ENCODE measurements at places on chromosomes 11 and 22. TPM values are rescaled to one million over a fixed set of nuclear protein-coding genes. Genes with fewer than 3 reads are reported as not detected.

GRCh38 chr11:1506981-1507380 is 20.4 kb upstream of the MOB2 start:
- no peak for DNase-seq

DNA sequence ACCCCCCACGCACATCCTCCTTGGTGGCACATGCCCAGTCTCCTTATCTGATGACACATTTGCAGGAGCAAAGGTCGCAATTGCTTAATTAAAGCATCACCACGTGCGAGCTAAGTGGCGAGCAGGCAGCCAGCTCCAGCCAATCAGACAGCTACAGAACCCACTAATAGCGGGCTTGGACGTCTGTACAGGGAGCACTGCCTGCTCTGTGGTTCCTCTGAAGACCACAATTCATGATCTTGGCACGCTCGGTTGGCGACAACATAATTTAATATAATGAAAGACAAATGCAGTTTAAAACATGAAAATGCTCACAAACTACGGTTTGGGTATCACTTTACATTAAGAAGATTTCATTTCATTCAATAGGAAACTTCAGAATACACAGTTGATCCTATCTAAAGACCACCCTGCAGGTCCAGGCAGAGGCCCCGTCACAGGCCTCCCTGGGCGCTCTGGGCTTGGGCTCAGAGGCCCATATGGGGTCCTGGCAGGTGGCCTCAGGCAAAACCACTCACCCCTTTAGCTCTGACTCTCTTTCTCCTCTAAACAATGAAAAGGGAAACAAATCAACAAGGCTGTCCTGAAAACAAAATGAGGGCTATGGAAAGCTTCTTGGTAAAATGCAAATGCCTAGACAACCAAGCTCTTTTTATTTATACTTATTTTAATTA is 10.4 kb downstream of the PACSIN2 start:
- DNase-seq = no peak

- DNase-seq = no peak
Observed at GRCh38 chr11:62536301-62536957, 10.2 kb downstream of the AHNAK start.

GRCh38 chr11:12073436-12073835 is 37.0 kb upstream of the MICAL2 start:
- DNase-seq = no peak

GRCh38 chr11:43819926-43820325 is 60.7 kb upstream of the ALKBH3 start:
- DNase-seq = no peak

- no peak for DNase-seq
Observed at GRCh38 chr11:96021901-96022650, 98.2 kb upstream of the MTMR2 start.

GRCh38 chr22:26681395-26681821 is 24.0 kb downstream of the MIAT start:
- no peak for DNase-seq

- no peak for DNase-seq
Observed at GRCh38 chr11:134566311-134566710, 154.3 kb upstream of the B3GAT1 start.

GRCh38 chr11:1742869-1743584 is 7.4 kb downstream of the IFITM10 start:
- no peak for DNase-seq

DNA sequence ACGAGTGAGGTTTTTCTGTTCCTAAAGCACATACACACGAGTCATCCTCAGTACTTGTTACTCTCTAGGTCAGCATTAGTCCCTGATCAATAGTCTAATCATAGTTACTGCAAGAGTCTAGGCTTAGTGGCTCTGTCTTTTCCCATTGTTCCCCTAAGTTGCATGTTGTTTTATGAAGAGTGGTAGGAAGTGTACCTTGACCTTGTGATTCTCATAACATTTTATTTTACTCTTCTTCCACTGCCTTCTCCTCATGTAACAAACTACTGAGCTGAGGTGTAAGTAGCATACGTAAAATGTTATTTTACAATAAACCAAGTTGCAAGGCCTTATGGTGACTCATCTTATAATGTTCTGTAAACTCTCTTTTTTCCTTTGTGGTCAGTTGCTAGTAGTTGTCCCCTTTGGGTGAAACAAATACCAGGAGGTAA is 15.0 kb downstream of the METTL15 start:
- DNase-seq = no peak

DNA sequence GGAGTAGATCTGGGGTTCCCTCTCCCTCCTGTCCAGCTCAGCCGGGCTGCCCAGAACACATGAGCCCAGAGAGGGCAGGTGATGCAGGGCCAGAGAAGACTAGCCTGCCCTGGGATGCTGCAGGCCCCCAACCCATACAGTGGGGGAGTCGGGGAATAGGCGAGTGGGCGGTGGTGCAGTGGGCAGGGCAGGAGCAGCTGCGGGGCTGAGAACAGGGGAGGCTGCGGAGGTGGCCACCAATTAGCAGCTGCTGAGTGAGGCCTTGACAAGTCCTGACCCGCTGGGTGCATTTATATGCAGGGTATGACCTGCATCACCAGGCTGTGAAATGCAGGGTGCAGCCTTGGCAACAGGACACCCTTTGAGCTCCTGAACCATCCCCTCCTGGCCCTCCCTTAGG is 43.1 kb downstream of the NFAM1 start:
- no peak for DNase-seq

GRCh38 chr11:113314389-113315301 is at the start of gene TTC12:
Gene TTC12, plus strand, starts transcription at chr11:113314583. Its CDS starts 1,675 bp downstream, at chr11:113316258.
- DNase-seq = peak; percentile 97

- DNase-seq = no peak
Observed at GRCh38 chr22:35594686-35595085, 22.4 kb downstream of the MB start.

DNA sequence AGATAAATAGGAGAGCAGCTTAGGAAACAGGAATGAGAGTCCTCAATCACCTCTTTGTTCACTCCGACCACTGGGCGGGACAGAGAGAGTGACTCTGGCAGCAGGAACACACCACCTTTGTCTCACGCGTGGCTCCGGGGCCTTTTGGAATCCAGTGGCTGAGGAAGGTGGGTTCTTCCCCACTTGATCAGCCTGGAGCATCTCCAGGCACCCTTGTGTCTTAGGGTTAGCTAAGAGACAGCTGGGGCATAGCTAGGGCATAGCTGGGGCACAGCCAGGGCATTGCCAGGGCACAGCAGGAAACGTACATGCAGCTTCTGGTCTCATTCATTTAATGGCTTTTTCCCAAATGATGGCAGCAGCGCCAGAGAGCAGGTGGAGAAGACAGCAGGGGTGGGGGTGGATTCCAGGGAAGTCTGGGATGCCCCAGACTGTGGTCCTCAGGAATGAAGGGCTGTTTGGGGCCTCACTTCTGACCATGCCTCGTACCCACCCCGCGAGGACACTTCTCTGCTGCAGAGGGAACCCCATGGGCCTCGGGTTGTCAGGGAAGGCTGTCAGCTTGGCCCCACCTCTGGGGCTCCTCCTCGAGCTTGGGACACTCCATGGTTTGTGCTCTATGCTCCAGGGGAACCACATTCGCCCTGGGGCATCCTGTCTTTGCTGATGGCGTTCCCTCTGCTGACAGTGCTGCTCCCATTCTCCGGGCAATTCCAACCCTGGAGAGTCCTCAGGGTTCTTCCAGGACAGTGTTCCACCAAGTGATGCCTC is 30.4 kb upstream of the SHANK2 start:
- peak; percentile 27 for DNase-seq

- DNase-seq = peak; percentile 44
Observed at GRCh38 chr11:77411137-77411707, 62.7 kb downstream of the PAK1 start.

DNA sequence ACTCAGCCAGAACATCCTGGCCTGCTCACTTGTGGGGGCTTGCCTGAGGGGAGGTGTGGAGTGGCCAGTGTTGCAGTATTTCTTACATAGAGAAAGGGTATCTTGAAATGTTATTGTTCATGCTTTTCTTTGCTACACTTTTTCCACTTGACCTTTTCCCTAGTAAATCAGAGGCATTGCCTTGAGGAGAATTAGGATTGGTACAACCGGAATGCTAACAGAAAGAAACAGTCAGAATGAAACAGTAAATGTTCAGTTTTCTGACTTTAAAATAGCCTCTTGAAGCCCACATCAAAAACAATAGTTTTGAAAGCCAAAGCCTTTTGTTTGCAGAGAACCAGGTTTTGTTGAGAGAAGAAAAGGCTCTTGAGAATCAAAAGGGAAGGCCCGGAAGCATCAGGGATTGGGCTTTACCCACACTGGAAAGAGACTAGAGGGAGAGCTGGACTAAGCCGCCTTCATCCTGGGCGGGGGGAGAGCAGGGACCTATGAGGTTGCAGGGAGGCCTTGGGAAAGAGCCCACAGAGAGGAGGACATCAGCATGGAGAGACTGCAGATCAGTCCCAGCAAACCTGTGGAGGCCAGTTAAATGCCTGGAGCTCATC is 12.4 kb downstream of the ADM start:
- DNase-seq = no peak

DNA sequence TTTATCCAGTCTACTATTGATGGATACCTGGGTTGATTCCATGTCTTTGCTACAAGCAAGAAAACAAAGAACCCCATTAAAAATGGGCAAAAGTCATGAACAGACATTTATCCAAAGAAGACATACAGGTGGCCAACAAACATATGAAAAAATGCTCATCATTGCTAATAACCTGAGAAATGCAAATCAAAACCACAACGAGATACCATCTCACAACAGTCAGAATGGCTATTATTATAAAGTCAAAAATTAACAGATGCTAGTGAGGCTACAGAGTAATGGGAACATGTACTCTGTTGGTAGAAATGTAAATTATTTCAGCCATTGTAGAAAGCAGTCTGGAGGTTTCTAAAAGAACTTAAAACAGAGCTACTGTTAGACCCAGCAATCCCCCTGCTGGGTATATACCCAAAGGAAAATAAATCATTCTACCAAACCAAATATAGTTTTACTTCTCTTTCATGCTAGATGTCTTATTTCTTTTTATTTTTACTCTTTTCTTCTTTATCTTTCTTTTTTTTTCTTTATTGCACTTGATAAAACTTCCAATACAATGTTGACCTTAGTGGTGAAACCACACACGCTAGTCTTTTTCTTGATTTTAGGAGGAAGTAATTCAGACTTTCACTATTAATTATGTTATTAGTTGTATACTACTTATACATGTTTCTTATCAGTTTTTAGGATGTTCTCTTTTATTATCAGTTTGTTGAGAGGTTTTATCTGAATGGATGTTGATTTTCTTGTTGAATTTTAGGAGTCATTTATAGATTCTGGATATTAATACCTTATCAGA is 14.3 kb downstream of the TRIM22 start:
- DNase-seq = no peak

DNA sequence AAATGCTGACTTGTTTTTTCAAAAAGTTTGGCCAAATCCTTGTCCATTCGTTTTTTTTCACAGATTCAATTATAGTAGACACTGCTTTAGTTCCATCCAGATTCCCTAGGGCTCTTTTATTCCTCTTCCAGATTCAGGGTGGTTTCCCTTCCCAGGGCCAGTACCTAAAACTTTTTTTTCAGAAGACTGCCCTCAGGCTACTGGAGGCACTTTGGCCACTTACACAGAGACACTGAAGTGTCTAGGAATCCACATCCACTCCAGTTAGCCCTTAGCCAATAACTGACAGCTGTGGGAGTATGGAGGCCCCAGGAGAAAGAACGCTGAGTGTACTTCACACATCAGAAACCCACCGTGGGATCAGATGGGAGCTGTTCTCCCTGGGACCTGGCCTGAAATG is 77.3 kb downstream of the CCDC34 start:
- no peak for DNase-seq

DNA sequence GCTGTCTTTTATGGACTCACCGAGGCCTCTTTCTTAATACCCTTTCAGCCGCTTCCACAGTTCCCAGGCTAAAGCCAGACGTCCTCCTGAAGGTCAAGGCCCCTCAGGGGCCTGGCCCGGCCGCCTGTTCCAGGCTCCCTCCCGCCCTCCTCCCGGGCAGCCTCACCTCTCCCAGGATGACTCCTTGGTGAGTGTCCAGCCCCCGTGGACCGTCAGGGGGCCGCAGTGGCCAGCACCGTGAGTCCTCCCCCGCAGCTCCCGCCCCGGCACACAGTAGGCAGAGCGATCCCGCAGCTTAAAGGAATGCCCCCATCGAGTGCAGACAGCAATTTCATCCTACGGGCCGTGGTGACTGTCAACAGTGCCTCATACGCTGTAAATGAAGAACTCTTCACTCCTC is 32.9 kb downstream of the ELFN2 start:
- no peak for DNase-seq

DNA sequence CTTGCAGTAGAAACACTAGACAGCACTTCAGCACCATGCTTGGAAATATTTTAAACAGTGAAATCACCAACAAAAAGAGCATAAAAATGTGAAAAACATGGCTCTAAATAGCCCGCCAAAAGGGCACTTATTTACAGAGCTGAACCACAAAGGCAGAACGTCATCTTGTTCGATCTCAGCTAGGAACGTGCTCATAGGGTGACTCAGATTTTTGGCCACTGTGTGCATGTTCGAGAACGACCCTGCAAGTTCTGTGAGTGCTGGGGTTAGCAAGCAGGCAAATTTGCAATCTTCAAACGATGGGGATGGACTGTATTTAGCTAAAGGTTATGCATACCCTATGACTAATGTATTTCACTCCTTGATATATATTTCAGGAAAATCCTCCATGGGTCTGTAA is 30.6 kb downstream of the OR2AT4 start:
- no peak for DNase-seq

GRCh38 chr11:30605036-30605605 is 19.0 kb upstream of the MPPED2 start:
- DNase-seq = no peak

DNA sequence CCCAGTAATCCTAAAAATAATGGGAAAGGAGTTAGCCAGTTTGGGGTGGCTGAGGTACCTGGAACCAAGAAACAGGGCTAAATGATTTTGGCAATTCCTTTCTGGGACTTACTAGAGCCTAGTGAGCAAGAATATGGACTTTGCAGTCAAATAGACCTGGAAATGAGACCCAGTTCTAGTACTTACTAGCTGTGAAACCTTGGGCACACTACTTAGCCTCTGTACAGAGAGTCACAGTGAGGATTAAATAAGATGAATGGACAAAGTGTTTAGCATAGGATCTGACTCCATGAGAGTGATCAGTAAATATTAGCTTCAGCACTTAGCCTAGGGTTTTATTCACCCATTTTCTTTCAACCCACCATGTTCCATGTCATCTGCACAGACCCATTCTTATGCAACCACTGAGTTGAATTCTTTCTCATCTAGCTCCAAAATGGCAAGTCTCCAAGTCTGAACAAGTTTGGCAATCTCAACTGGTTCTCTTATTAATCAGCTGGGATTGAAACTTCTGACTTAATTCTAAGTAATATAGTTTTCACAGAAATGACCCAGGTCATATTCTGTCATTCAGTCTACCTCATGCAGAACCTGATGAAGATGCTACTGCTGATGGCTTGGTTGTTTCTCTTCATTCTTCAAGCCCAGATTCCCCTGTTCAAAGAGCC is 15.0 kb upstream of the SORL1 start:
- no peak for DNase-seq

ADM gene
- polyA plus RNA-seq = 9.7 TPM

GAS2L1 gene
- 4.0 TPM for polyA plus RNA-seq

TP53I11 gene
- 3.6 TPM for polyA plus RNA-seq

CLCF1 gene
- 1.8 TPM for polyA plus RNA-seq

SLC22A25 gene
- 3.3 TPM for polyA plus RNA-seq

DRICH1 gene
- polyA plus RNA-seq = not detected

EMID1 gene
- polyA plus RNA-seq = 0.89 TPM
